Activated T-helper 2 cell treated with anti-CD3 and anti-CD28 coated beads, Interferon-gamma antibody, Interleukin-2, Interleukin-4, amounts not matched to agents 10 μg/mL and 5 μg/mL and 100 μg/mL, durations not matched to agents 14 hours and 24 hours and 36 hours (primary cell): ENCODE measurements at places on chromosomes 7 and 10.

- DNase-seq: no peak
Observed at GRCh38 chr7:129719980-129720732, 108.6 kb downstream of the NRF1 start.

GRCh38 chr7:69773535-69774225, 175.4 kb downstream of the AUTS2 start:
- no peak for DNase-seq

GRCh38 chr10:24790073-24790472, 66.4 kb upstream of the ARHGAP21 start:
- no peak for DNase-seq

GRCh38 chr7:25754333-25754732, 397.7 kb upstream of the NFE2L3 start:
- no peak for DNase-seq

GRCh38 chr7:4245866-4246470, 436.1 kb upstream of the FOXK1 start:
- no peak for DNase-seq

- no peak for DNase-seq
Observed at GRCh38 chr7:99553039-99553438, 1.1 kb upstream of the FAM200A start.

- DNase-seq: no peak
Observed at GRCh38 chr7:106768324-106768751, 96.7 kb upstream of the PIK3CG start.
